ENCODE measurements at places on chromosomes 7 and 10.
A peak's percentile ranks its signal among the peaks of the same experiment; 100 is the strongest.

DNA sequence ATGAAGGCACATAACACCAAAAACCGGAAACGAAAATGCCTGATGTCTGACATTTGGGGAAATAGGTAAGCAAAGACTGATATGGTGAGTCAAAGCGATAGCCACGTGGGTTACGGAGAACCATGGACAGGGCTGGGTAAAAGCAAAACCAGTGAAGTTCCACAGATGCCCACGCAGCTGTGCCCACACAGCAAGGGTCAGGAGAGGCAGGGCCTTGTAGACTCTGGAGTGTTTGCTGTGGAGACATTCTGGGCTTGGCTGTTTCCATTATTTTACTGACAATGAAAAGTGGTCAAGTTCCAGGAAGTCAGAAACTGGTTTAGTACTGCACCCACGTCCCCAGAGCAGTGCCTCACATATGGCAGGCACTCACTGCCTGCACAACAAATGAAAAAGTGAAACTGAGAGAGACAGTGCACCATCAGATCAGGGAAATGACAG is 148.7 kb downstream of the ZMYND11 start:
- DNase-seq, result peak; percentile 34

DNA sequence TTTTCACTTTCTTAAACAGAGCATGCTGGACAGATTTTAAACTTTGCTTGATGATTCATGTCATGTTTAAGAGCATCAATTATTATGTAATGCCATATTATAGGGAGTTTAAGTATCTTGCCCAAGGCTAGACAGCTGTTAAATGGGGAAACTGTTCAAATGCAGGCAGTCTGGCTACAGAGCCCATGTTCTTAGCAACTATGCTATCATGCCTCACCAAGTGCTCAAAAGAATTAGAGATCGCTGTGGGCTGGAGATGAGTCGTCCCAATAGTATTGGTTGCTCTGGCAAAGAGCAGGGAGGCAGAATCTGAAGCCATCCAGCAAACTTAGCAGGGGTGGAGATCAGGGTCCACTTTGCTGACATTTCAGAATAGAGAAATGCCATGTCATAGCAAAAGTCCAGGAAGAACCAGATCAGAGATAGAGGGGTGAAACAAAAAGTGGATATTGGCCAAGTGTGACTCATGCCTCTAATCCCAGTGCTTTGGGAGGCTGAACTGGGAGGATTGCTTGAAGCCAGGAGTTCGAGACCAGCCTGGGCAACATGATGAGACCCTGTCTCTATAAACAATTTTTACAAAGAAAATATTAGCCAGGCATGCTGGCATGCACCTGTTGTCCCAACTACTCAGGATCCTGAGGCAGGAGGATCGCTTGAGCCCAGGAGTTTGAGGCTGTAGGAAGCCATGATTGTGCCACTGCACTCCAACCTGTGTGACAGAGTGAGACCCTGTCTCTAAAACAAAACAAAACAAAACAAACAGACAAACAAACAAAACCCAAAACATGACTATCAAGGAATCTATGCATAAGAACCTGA is 57.8 kb downstream of the BAMBI start:
- no peak for DNase-seq

GRCh38 chr10:92111336-92111939 is 179.4 kb downstream of the CPEB3 start:
- DNase-seq, result no peak

DNA sequence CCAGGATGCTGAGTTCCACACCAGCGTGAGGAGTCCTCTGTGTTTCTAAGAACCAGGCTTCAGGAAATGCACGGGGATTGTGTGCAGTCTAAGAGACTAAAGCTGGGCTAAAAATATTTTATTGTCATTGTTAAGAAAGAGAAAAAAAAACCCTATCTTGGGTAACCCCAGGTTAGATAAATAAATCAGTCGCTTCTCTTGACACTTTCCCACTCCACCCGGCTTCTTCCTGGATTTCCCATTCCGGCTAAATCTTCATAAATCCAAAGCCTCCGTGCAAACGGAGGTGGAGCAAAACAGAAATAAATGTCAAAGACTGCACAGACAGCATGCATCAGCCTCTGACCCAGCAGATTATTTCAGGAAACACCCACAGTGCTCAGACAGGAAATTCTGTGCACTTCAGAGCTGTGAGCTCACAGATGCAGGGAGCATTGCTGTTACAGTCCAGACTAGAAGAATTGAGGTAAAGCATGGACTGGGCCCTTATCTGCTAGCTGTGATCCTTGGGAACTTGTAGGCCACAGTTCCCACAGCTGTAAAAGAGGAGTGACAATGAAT is 44.8 kb upstream of the GRID1 start:
- no peak for DNase-seq

DNA sequence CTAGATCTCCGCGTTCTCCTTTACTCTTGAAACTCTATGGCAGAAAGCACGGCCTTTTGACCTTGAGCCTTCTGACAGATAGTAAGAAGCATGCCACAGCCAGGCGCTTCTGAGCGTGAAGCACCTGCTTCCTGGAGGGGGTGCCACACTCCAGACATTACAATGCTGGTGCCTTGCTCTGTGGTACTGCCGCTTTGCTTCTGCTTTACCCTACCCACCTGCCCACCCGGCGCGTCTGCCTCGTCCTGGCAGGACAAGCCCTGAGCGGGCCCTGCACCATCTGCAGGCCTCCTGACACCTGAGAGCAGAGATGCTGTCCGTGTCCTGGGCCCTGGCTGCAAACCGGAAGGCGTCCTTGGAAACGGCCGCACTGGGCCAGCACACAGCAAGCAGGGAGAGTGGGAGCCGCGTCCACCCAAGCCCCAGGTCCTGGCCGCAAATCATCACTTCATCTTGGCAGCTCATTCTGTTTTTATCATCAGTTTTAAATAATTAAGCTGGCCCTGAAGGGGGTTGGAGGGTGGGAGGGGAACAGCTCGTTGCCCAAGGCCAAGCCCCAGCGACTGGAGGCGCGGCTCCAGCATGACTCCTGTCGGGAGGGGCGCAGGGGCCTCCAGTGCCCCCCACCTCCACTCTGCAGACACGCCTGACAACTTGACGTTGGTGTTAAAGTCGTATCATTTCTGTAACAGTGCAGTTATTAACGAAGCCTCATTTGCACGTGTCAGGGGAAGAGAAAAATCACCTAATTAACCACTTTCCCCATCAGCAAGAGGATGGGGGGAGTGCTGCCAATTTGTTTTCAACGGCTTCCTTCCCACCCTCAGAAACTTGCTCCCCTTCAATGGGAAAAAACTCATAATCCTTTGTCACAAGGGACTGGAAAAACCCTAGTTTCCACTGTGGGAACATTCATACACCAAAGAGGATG is 132.2 kb downstream of the MAD1L1 start:
- DNase-seq, result peak; percentile 32

- DNase-seq, result no peak
These were observed 128.9 kb downstream of the CELF2 start for GRCh38 chr10:11146402-11147171.

DNA sequence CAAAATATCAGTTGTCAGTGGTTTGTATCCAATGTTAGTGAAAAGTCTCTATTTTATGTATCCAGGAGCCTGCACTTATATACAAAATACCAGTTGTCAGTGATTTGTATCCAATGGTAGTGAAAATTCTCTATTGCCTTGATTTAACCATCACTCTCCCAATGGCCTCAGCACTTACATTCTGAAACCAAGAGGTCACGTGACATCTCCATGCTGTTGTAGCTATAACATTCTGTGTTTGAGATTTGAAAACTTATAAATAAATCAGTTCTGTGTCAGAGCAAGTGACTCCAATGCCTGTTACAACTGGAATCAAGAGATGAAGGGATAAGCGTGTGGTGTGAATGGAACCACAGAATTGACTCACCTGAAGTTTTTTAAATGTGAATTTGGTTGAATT is 30.6 kb upstream of the GATA3 start:
- no peak for DNase-seq

DNA sequence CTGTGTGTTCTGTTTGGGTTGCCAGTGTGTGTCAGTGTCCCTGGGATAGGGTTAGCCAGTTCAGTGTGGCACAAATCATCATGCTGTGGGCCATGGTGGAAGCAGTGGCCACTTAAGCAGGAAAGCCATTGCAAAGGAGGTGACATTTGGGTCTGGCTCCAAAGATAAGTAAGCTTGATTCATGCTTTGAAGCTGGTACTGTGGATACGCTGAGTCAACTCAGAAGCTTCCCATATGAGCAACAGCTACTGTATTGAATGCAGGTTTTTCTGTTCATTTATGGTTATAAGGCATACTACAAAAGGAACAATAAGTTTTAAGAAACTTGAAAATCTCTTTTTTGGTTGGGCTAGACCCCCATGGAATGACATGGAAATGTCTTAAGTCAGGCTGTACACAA is 143.1 kb downstream of the BMPER start:
- no peak for DNase-seq

- no peak for DNase-seq
These were observed 132.3 kb downstream of the GLI3 start for GRCh38 chr7:42104694-42105093.

- no peak for DNase-seq
These were observed 145.1 kb downstream of the PLXDC2 start for GRCh38 chr10:19961076-19962053.

GRCh38 chr10:67864607-67865371 is 19.7 kb upstream of the SIRT1 start:
- no peak for DNase-seq

GRCh38 chr10:3887885-3888476 is 103.0 kb upstream of the KLF6 start:
- DNase-seq, result peak; percentile 56

- no peak for DNase-seq
These were observed 4.8 kb downstream of the DOCK4 start for GRCh38 chr7:112201411-112201810.

GRCh38 chr10:16732376-16732775 is 84.8 kb downstream of the RSU1 start:
- DNase-seq, result no peak

DNA sequence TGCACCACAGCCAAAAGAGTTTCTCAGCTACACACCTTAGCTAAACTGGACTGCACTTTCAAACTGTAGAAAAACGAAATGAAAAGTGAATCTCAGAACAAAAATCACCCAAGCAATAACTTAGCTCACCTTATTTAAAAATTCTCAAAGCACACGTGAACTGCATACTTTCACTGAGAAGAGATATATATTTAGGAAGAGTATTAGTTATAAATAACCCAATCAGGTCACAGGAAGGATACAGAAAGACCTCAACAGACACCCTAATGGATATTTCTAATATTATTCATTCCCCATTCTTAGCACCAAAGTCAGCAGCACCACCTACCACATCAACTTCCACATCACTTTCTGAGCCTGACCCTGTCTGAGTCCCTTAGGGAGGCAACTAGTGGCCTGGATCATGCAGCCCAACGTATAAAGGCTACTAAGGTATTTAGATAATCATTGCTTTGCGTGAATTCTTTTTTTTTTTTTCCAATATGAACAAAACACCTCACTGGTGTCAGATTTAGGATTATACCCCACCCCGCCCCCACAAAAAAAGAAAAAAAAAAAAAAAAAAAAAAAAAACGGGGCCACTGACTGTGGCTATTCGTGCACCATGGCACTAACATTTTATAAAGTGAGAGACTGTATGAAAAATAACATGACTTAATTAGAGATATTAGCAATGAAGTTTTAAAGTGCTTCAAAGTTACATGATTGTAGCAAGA is 2.6 kb downstream of the ABI1 start:
- DNase-seq, result no peak

GRCh38 chr7:124764847-124765400 is 668 bp downstream of the GPR37 start:
- DNase-seq, result peak; percentile 15

DNA sequence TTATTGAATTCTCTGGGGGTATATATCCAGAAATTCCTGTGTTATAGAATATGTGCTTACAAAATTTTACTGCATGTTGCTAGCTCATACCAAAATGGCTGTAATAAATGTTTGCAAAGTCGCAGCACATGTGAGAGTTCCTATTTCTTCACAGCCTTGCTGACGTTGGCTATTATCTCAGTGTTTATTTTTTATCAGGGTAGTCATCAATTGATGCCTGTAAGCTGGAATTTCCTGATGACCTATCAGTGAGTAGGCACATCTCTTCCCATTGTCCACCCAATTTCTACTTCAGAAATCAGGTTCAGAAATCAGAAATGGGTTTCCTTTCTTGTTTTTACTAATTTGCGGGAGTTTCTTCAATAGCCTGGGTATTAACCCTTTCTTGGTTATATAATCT is 268.1 kb upstream of the FZD8 start:
- no peak for DNase-seq

- DNase-seq, result no peak
These were observed 77.9 kb downstream of the ARHGAP21 start for GRCh38 chr10:24645784-24646183.

DNA sequence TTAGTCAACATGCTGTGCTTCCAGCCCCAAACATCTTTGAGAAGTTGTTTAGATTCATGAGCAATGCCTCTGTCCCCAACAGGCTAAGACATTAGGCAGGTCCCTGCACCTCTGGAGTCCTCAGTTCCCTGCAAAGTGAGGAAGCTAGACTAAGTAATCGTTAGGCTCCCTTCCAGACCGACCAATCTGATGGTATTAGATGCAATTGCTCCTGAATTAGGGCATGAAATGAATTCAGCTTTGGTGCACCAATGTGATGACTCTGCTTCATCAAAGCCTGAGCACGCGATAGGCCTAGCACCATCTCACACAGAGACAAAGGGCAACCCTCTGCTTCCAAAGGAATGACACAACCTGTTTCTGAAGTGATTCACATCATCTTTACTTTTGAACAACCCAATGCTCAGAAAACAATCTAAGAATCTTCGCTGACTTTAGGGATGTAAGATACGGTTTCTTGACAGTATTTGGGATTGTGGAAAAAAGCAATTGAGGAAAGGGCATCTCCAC is 723 bp upstream of the TES start:
- peak; percentile 31 for DNase-seq

DNA sequence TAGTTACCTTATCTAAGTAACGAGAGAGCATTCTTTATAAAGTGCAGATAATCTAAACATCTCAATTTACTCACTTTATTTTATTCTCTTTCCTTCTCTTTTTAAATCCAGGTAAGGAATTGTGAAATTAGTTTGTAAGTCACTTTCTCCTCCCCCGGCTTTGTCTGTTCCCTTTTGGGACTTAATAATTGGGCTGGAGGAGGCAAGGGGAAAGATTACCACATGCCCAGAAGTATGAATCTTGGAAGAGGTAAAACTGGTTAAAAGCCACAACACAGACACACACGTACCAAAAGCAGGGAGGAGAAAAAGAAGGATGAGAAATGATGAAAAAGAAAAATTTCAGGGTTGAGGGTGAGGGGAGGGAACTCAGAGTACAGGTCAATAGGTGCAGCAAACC is 63.3 kb upstream of the LRRC17 start:
- no peak for DNase-seq

- DNase-seq, result no peak
These were observed 46.9 kb downstream of the EGFR start for GRCh38 chr7:55065511-55066229.

DNA sequence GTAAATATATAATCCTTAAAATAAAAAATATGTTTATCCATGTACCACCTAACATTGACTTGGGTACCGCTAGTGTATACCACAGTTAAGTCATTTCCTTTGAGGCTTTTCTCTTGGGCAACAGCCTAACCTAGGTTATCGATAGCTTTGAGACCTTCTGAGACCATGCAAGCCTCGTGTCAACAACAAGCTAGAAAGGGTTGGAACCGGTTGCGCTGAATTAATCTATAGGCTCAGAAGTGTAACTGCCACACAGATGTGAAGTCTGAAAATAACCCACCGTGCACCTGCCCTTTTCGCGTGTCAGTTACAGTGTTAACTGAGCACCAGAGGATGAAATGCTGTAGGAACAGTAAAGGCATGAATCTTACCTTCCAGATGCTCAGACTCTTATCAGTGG is 59.8 kb downstream of the ARID5B start:
- no peak for DNase-seq

- no peak for DNase-seq
These were observed 186.7 kb upstream of the PLXDC2 start for GRCh38 chr10:19629567-19629966.
